Activated CD8-positive, alpha-beta T cell treated with anti-CD3 and anti-CD28 coated beads for 36 hours (primary cell): ENCODE measurements at places on chromosomes 5 and 9. TPM values are rescaled to one million over a fixed set of nuclear protein-coding genes. Genes with fewer than 3 reads are reported as not detected.

DNA sequence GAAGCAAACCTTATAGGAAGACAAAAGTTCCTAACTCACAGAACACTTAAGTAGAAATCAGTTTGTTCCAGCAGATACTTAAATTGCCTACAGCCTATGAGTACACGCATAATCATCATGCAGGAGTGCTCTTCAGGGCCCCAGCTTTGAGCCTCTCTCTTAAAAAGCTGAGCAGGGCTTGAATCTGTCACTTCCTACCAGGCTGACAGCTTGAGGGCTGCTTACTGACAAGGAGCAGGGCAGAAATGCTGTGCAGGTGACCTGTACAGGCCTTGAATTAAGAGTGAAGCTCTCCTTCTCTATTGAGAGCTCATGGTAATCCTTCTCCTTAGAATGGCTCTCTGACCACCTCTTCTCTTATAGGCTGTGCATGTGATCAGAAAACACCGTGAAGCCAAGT lies 66.5 kb upstream of the MAST4 start:
- no peak for DNase-seq

DNA sequence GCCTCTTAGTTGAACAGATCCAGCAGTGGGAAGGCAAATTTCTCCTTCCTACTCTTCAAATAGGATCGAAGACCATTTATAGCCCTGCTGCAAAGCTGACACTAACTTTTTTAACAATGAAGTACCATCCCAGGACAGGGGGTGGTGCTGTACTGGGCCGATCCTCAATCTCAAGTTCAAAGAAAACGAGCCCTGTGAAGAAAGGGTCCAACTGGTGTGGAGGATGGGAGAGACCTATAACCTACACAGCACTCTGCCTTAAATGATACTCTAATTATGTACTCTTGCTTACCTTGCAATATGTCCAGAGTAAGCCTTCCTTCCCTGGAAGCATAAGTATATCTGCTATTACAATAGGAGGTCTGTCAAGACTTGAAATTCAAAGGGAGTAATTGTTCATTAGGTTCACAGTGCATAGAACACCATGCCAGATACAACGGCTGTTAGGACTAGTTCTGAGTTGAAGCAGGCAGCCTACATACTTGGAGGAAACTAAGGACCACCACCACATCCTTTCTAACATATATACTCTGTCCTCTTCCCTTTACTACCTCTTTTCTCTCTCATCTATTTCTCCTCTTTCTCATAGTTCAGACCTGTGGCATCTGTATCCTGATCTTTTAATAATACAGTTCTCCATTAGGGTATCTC lies 6.2 kb downstream of the ETF1 start:
- DNase-seq = peak; percentile 49

DNA sequence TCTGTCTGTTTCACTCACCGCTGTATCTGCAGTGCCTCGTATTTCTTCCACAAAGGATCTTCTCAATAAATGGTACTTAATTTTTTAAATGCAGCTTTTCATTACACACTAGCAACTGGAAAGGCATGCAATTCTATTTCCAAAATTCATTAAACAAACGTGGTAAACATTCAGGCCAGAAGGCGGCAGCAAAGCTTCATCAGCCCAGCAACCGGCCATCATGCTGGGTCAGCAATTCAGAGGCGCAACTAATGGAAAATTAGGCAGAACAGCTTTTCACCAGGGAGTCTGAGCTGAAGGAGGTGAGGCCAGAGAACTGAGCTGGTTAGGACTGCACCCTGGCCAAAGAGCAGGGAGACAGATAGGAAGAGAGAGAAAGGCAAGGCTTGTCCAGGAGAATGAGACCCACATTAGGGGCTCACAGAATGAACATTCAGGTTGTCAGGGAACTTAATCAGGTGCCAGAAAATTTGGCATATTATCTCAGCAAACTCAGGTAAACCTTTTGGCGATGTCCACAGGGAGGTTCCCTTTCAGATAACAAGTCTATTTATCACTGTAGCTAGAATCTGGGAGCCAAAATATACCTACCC lies 17.7 kb upstream of the RNF180 start:
- DNase-seq = peak; percentile 30

GRCh38 chr5:179768326-179769085 lies 25.3 kb upstream of the LTC4S start:
- no peak for DNase-seq

- no peak for DNase-seq
Measured at GRCh38 chr5:9632495-9632894, 2.3 kb upstream of the TAS2R1 start.

Gene SLCO6A1
- total RNA-seq = not detected

DNA sequence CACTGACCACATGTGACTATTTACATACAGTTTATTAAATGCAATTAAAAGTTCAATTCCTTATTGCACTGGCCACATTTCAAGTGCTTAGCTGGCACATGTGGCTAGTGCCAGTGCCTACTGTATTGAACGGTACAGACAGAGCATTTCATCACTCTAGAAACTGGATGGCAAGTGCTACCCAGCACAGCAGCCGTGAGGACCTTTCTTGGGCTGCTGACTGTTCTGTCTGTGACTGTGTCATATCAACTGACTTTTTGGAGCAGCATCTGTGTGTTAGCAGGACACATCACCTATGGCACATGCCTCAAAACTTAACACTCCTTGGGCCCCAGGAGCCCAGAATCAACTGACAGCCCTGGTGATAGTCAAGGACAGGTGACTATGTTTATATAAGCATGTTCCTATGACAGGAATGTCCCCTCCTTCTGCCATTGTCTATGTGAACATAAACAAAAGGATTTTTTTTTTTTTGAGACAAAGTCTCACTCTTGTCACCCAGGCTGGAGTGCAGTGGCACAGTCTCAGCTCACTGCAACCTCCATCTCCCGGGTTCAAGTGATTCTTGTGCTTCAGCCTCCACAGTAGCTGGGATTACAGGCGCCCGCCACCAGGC lies 8.9 kb downstream of the IRF1 start:
- peak; percentile 45 for DNase-seq

DNA sequence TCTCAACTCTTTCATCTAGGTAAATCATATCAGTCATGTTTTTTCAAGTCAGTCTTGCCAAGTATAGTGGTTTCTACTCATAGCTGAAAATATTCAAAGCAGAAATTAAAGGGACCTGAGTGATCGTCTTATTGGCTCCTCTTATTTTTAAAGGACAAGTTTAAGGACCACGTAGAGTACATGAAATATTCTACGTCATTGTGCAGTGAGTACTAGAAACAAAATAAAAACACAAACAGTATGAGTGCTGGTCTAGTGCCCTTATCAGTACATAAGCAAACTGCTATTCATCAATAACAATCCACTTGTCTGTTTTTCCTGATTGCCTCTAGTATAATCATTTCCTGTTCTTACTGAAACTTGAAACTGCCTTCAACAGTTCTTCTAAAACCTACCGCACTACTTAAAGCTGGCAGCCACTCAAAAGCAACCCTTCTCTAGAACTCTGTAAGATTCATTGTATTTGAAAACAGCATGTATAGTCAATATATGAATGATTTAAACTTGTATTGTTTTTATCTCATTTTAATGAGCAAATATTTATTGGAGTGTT lies 853.7 kb downstream of the TAF11L14 start:
- DNase-seq = no peak
